Brain pericyte (primary cell): ENCODE measurements at places on chromosomes 5 and 9.

DNA sequence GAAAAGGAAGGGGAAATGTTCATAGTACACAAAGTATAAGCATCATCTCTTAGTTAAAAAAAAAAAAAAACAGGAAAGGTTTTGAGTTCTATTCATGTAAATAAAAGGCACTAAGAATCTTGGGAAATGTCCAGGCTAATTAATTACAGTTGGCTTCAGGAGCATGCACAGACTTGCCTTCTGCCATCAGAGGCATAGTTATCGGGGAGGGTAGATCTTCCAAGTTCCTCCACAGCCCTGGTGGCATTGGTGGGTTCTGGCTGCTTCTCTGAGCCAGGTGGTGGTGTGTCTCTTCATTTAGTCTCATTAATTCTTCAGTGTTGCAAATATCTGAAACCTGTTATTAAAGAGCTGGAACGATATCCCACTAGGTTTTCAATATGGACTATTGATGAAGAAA, 85.2 kb downstream of the TMEM252 start:
- no peak for DNase-seq

DNA sequence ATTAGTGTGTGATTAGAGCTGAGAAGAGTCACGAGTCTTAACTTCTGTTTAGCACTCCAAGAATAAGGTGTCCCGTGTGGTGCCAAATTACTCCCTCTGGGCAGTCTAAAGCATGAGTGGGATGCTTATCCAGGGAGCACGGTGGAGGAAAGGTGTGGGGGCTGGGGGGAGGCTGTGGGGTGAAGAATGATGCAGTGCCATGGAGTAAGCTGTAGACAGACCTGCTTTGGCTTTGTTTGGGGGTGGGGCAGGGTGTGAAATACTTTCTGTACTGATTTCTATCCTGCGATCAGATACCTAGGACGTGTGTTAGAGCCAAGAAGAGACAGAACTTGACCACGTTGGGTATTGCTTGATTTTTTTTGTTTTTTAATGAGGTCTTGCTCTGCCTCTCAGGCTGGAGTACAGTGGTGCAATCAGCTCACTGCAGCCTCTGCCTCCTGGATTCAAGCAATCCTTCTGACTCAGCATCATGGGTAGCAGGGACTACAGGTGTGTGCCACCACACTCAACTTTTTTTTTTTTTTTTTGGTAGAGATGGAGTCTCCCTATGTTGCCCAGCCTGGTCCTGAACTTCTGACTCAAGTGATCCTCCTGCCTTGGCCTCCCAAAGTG, 232.8 kb downstream of the MAN2A1 start:
- no peak for DNase-seq

DNA sequence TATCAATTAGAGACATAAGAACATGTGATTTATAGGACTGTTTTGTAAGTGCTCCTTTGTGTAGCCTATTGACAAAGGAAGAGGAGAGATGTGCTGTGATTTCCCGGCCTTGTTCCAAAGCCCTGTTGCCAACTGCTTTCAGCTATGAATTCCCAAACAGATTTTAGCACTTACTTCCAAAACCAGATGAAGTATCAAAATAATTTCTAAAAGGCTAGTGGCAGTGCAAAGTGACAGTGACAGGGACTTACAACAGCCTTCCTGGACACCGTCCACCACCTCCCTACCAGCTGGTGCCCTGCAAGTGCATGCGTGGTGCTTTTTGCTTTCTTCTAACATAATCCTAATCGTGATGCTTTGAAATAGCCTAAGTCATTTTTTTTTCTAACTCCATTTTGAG, 254.1 kb upstream of the ACTBL2 start:
- DNase-seq, result no peak

- no peak for DNase-seq
These were observed 28.7 kb downstream of the ANXA1 start for GRCh38 chr9:73180403-73180802.

DNA sequence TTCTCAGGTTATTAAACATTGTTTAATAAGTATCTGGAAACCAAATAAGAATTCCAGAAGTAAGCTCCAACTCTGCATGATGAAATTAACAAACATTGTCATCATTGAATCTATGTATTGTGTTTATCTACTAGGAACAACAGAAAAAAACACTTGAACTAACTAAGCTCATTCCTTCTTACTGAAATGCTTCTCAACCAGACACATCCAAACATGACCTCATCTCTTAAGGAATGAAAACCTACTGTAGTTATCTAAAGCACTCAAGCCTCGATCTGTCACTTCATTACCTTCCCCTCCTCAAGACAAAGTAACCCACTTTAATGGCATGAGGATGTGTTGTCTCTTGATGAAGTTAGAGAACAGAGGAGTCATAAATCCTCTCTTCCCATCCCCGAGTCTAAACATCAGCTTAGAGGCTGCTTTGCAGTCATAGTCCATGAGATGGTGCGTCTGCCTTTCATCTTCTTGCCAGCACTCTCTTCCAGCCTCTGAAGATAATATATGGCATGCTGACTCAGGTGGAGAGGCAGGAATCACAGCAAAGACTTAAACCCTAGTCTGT, 86.5 kb downstream of the CEMIP2 start:
- no peak for DNase-seq

GRCh38 chr9:136902259-136902821, 16.0 kb downstream of the TRAF2 start:
- no peak for DNase-seq

DNA sequence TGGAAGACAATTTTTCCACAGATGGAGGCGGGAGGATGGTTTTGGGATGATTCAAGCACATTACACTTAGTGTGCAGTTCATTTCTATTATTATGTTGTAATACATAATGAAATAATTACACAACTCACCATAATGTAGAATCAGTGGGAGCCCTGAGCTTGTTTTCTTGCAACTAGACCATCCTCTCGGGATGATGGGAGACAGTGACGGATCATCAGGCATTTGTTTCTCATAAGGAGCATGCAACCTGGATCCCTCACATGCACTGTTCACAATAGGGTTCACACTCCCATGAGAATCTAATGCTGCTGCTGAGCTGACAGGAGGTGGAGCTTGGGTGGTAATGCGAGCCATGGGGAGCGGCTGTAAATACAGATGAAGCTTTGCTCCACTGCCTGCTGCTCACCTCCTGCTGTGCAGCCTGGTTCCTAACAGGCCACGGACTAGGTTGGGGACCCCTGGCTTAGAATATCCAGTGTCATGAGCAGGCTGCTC, 1.6 kb downstream of the STKLD1 start:
- peak; percentile 39 for DNase-seq

GRCh38 chr9:118170032-118170955, 466.1 kb downstream of the TLR4 start:
- DNase-seq, result no peak

- DNase-seq, result no peak
These were observed 171.9 kb downstream of the SEC61B start for GRCh38 chr9:99393993-99394392.

- DNase-seq, result no peak
These were observed 370.6 kb upstream of the IRX4 start for GRCh38 chr5:2253040-2253975.

- DNase-seq, result peak; percentile 91
These were observed 487 bp upstream of the EBF1 start for GRCh38 chr5:159100025-159100781.

DNA sequence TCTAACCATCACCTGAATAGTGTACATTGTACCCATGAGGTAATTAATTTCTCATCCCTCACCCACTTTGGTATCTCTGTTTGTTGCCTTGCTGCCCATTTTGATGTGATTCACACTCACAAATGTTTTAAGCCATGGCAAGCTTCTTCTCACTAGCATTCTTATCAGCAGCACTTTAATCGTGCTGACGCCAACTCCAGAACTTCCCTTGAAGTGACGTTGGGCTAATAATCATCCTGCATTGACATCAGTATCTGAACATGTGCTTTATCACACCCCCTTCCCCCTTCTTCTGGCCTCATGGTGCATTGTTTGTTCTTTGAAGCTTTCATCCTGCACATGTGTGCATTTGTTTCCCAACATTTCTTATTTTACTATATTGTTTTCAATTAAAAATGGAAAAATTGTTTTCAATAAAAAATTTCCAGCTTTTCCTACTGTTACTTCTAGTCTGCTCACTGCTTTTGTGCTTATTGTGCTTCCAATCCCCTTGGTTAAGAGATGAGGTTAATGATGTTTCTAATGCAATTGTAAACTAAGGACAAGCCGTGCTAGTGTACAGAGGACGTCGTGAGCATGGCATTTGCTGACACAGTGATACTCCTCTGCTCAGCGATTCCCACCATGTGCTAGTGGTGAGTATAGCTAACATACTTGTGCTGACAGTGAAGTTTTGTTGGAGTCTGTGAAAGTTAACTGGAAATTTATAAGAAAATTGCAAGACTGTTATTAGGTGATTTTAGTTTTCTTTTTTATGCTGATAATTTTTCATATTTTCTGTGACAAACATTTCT, 238.5 kb downstream of the KDM4C start:
- no peak for DNase-seq

- no peak for DNase-seq
These were observed 10.9 kb upstream of the GADD45G start for GRCh38 chr9:89593727-89594427.

- DNase-seq, result no peak
These were observed 33.8 kb downstream of the SVEP1 start for GRCh38 chr9:110545705-110546104.

- DNase-seq, result no peak
These were observed 19.9 kb downstream of the CTNNA1 start for GRCh38 chr5:138772986-138773594.

GRCh38 chr5:28975508-28975907, 1937.1 kb upstream of the CDH9 start:
- DNase-seq, result no peak

DNA sequence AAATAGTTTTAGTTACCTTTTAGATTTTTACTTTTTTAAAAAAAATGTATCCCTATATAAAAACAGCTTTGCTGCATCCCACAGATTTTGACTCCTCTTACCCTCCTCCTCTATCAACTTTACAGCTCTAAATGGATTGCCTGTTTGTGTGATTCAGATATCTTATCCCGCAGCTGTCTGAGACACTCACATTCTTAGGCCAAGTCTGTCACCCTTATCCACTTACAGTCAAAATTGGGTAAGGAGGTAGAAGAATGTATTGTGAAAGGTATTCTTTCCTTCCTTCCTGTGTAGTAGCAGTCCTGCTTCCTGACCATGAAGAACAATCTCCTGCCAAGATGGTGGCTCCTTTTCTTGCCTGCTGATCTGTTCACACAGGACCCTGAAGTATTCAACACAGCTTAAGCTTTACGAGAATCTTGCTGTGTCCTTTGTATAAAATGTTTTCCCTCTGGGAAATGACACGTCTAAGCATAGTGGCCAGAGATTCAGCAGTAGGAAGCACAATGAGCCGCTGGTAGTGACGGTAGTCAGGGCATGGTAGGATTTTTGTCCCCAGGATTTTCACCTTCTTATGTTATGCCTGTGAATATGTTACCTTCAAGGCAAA, 67.7 kb upstream of the ST8SIA4 start:
- no peak for DNase-seq

DNA sequence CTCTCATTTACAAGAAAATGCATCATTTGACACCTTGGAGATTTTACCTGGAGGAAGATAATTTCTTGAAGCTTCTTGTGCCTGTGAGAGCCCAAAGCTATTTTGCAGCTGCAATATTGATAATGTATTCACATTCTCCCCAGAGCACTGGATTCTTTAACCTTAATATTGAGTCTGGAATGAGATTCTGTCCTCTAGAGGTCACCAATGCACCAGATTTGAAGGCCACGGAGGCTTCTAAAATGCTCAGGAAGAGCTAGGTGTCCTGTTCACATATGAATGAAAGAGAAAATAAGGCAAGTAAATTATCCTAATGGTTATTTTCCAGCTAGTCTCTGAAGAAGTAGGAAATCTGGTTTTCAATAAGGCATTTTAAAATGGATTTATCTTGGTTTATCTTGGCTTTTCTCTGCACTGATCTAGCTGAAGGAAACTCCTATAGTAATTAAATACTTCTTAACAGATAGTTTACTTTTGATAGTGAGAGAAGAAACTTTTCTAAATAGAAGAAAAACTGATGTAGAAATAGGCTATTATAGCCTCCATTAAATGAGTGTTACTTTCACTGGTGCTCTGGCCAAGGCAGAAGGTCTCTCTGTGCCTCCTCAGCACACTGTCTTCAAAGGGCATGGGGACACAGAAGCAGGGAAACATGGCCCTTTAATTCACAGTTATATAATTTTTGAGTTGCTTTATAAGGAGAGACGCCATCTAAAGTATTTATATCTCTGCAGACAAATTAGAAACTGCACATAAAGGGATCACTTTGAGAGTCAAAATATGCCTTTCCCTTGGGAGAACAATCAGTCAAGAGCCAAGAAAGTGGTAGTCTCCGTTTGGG, 297.0 kb upstream of the ACTBL2 start:
- peak; percentile 38 for DNase-seq

- DNase-seq, result no peak
These were observed 47.0 kb downstream of the UBE2QL1 start for GRCh38 chr5:6495433-6496206.

- no peak for DNase-seq
These were observed 4.8 kb upstream of the TTC23L start for GRCh38 chr5:34833976-34834793.

- no peak for DNase-seq
These were observed 91.4 kb upstream of the IRX4 start for GRCh38 chr5:1974081-1974480.

DNA sequence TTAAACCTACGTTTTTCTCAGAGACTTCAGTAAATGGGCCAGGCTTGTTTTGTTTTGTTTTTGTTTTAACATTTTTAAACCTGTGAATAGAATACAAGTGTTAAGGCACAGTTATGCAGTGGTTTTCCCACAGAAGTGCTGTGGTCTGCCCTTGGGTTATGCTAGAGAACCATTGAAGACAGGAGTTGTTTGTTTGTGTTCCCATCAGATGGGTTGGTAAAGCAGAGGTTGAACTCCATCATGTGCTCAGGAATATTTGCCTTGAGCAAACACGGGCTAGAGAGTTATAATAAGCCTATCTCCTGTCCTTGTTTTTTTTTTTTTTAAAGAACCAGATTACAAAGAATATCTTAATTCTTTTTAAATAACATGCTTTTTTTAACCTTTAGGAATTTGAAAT, 28.5 kb downstream of the RHOBTB3 start:
- no peak for DNase-seq

- no peak for DNase-seq
These were observed 73.4 kb upstream of the PLPP6 start for GRCh38 chr9:4588721-4589120.

GRCh38 chr9:87211669-87212068, 264.4 kb upstream of the GAS1 start:
- DNase-seq, result no peak

GRCh38 chr9:5958273-5958672, 57.2 kb downstream of the RANBP6 start:
- no peak for DNase-seq

DNA sequence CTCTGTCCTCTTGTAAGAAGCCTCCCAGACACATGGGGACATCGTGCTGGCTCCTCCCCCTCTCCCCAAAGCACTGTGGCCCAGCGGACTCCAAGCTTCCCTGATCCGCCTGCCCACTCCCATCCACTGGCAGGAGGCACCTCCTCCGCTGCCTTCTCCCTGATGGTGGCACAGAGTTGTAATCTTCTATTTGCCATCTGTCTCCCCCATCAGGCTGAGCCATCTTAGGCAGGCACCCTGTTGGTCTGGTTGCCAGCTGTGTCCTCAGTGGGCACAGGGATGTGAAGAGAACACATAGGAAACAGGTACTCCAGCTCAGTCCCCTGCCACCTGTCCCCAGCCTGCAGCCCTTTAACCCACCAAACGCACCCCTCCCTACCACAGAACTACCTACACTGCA, 5.4 kb upstream of the ZDHHC12 start:
- no peak for DNase-seq

GRCh38 chr5:87845734-87846133, 422.9 kb downstream of the TMEM161B start:
- DNase-seq, result no peak

GRCh38 chr9:116716438-116716837, 29.3 kb downstream of the TRIM32 start:
- DNase-seq, result no peak

- DNase-seq, result no peak
These were observed 111.6 kb downstream of the CACNA1B start for GRCh38 chr9:137989156-137989555.
